ENCODE measurements at places on chromosomes 13 and 19. TPM values are rescaled to one million over a fixed set of nuclear protein-coding genes. Genes with fewer than 3 reads are reported as not detected.

Gene LGALS7
- total RNA-seq = not detected

Gene SIX5
- total RNA-seq = 8.5 TPM

Gene SIGLEC9
- total RNA-seq = 4.3 TPM

DNA sequence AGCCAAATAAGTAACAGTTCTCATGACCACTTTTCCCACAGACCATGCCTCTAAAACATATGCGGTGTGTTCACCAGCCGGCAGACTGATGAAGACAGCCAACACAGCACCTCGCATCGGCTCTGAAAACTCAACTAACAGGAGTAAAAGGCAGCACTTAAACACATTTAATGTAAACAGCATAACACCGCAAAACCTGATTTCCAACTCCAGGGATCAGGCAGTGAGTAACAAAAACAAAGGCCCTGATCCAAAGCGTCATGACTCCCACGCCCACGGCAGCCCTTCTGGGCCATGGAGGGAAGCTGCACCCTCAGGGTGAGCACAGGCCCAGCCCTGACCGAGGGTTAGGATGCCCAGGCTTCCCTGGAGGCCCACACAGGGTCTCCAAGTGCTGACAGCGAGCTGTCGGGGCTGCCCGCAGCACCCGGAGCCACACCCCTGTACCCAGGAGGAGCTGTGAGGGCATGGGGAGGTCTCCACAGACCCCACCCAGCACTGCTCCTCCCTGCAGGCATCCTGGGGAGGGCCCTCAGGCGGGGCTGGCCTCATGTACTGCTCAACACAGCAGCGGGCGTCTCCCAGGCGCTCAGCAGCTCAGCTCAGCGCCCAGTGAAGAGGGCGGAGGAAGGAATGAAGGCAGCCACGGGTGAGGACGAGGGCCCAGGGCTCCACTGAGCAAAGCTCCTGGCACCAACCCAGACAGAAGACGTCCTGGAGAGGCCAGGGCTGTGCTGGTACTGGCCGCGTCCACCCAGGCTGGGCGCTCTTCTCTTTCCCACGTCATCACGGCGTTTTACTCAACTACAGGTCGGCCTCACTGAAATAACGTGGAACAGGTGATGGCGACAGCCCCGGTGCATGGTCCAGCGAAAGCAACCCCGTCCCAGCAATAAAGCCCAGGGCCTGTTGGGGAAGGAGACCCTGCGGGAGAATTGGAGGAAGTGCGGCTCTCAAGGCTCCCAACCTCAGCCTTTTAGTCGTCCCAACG, 53.7 kb downstream of the RASA3 start:
- no peak overlapping the region for H3K4me3 ChIP-seq
- no peak for DNase-seq
- H3K4me1 ChIP-seq = no peaks in the 10 kb centered on the region

- H3K4me1 ChIP-seq = no peaks in the 10 kb centered on the region
- no peaks in the 10 kb centered on the region for H3K27me3 ChIP-seq
These were observed 930 bp downstream of the ZNF136 start for GRCh38 chr19:12163826-12164225.

GRCh38 chr19:29211562-29212355, 1.2 kb downstream of the UQCRFS1 start:
- no peak for DNase-seq
- H3K36me3 ChIP-seq = no peaks in the 10 kb centered on the region
- H3K27ac ChIP-seq = peak overlapping the region; percentile 89
- H3K4me3 ChIP-seq = peak overlapping the region; percentile 76
- no peaks in the 10 kb centered on the region for H3K27me3 ChIP-seq
- no peaks in the 10 kb centered on the region for H3K4me1 ChIP-seq

DNA sequence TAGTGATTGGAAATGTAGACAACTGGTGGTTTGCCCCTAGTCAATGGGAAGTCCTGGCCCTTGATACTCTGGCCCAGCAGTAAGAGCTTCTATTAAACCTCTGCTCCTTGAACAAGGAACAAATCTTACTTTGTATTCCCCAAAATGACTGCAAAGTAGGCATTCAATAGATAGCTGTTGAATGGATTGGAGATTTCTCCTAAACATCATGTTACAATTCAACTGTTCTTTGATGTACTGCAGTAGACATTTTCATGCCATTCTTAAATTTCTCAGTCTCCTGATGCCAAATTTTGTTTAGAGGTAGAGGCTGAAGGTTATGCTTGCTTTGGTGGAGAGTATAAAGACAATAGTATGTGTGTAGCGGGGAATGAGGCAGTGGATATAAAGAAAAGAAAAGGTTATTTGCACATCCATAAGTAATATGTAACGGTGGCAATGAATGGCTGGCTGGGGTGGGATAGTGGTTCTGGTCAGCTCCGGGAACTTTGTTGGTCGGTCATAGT, 12.8 kb downstream of the MIR17HG start:
- no peak overlapping the region for H3K4me3 ChIP-seq
- peaks cover 56% of the 10 kb centered on the region for H3K4me1 ChIP-seq
- H3K36me3 ChIP-seq = no peaks in the 10 kb centered on the region
- no peaks in the 10 kb centered on the region for H3K27me3 ChIP-seq
- DNase-seq = no peak

- DNase-seq = no peak
- H3K4me1 ChIP-seq = no peaks in the 10 kb centered on the region
- H3K4me3 ChIP-seq = no peak overlapping the region
- no peaks in the 10 kb centered on the region for H3K27me3 ChIP-seq
These were observed 20.4 kb upstream of the NFIC start for GRCh38 chr19:3345850-3346460.

DNA sequence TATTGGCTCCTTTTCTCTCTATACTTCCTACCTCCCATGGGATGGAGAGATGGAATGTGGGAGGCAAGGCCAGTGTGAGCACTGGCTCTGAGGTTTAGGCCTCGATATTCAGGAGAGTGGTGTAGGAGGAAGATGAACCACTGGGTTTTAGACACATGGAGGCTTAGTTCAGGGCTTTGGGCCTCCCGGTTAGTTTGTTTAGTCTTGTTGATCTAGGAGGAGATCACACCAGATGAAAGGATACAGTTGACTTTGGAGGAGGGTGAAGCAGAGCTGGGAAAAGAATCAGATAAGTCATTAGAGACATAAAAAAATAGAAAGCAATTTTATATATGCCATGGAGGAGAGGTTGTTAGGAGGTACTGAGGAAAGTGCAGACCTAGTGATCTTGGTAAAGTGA, 30.9 kb downstream of the RNASEH2B start:
- no peak overlapping the region for H3K4me3 ChIP-seq
- no peak for DNase-seq
- no peaks in the 10 kb centered on the region for H3K36me3 ChIP-seq

- H3K27me3 ChIP-seq = no peaks in the 10 kb centered on the region
- no peak overlapping the region for H3K27ac ChIP-seq
- no peak overlapping the region for H3K4me3 ChIP-seq
- H3K36me3 ChIP-seq = peaks cover 51% of the 10 kb centered on the region
- peaks cover 23% of the 10 kb centered on the region for H3K4me1 ChIP-seq
These were observed 9.1 kb downstream of the NOP53 start for GRCh38 chr19:47754206-47755064.

GRCh38 chr13:20616059-20616797, 49.3 kb downstream of the IFT88 start:
- H3K4me1 ChIP-seq = no peaks in the 10 kb centered on the region
- H3K36me3 ChIP-seq = peaks cover 2% of the 10 kb centered on the region
- DNase-seq = no peak
- H3K4me3 ChIP-seq = no peak overlapping the region
- no peaks in the 10 kb centered on the region for H3K27me3 ChIP-seq

DNA sequence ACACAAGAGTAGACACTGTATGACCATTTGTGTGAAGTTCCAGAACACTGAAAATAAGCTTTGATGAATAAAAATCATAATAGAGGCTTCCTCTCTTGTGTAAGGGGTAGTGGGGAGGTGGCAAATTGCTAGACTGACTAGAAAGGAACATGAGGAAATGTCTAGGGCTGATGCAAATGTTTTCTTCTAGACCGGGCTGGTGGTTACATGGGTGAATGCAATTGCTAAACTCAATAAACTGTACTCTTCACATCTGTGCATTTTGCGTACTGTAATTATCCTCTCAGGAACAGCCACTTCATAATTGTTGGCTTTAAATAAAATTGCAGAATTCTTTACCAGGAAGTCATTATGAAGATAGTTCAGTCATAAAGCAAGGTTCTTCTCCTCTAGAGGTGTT, 5.2 kb upstream of the KBTBD7 start:
- no peaks in the 10 kb centered on the region for H3K4me1 ChIP-seq
- no peak overlapping the region for H3K27ac ChIP-seq
- H3K4me3 ChIP-seq = no peak overlapping the region
- no peaks in the 10 kb centered on the region for H3K27me3 ChIP-seq
- no peaks in the 10 kb centered on the region for H3K36me3 ChIP-seq

- no peak for DNase-seq
- no peaks in the 10 kb centered on the region for H3K36me3 ChIP-seq
These were observed 26.2 kb upstream of the SLITRK6 start for GRCh38 chr13:85825454-85825853.

Measured in right lobe of liver (tissue), 6 donors.